Temporal lobe (tissue), 4 donors: ENCODE measurements at places on chromosomes 2 and 18. TPM values are rescaled to one million over a fixed set of nuclear protein-coding genes. Genes with fewer than 3 reads are reported as not detected.

TNS1 gene
- total RNA-seq: 7.1 TPM

IL18RAP gene
- not detected for total RNA-seq

PTPN4 gene
- 92.2 TPM for total RNA-seq

EGR4 gene
- total RNA-seq: not detected
